ENCODE measurements at places on chromosomes 2 and 18.

DNA sequence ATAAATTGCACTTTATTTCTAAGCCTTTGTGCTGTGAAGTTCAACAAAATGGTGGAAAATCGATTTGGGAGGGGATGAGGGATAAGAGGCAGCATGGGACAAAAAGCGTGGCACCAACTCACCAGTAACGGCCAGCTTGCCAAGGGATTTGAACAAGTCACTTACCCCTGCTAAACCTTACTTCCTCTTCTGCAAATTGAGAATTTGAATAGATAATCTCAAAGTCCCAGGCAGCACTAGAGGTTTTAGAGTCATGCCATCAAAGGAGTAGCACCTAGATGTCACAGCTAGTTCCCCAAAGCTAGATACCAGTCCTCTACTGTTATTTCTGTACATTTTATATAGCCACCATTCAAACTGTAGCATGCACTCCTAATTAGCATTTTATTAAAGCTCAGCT is 83.7 kb upstream of the VRK2 start:
- no peak for DNase-seq

DNA sequence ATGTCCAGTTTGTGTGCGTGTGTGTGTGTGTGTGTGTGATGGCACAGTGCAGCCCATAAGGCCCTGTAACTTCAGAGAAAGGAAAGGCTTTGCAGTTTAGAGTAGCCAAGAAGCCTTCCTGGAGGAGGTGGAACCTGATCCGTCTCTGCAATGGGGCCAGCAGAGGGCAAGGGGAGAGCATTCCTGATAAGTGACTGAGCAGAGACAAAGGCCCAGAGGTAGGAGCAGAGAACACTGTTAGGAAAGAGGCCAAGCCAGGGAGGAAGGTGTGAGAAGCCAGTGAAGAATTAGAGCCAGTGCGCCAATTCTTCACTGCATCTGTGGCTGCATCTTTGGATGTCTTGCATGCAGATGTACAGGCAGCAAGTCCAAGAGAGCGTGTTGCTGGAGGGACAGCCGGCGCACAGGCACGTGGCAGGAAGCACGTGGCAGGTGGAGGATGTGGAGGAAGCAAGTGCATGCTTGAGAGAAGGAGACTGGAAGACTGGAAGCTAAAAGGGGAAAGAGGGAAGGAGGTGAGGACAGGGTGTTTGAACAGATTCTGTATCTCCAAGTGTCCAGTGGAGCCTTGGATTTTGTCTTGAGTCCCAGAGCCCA is 196.3 kb downstream of the CTIF start:
- no peak for DNase-seq

GRCh38 chr2:1814616-1815015 is 70.3 kb upstream of the PXDN start:
- no peak for DNase-seq

GRCh38 chr18:12236934-12237832 is 17.0 kb upstream of the CIDEA start:
- DNase-seq = peak; percentile 82

GRCh38 chr2:18404708-18405107 is 155.7 kb downstream of the RDH14 start:
- DNase-seq = no peak

DNA sequence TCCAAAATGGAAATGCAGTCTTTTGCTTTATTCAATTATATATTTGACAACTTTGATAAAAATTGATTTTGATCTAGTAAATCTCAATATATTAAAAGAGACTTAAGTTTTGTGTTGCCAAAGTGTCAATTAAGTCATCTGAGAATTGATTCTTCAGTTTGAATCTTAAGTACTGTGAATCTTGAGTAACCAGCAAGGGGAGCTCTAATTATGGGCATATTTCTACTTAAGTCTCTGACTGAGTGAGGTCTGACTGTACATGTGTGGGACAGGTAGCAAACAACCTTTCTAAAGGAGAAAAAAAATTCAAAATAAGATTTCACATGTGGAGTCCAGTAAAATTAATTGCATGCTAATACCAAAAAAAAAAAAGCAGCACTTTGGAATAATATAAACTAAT is 503.7 kb upstream of the SLC8A1 start:
- DNase-seq = no peak

GRCh38 chr2:196183172-196183473 is 11.7 kb upstream of the STK17B start:
- DNase-seq = no peak

DNA sequence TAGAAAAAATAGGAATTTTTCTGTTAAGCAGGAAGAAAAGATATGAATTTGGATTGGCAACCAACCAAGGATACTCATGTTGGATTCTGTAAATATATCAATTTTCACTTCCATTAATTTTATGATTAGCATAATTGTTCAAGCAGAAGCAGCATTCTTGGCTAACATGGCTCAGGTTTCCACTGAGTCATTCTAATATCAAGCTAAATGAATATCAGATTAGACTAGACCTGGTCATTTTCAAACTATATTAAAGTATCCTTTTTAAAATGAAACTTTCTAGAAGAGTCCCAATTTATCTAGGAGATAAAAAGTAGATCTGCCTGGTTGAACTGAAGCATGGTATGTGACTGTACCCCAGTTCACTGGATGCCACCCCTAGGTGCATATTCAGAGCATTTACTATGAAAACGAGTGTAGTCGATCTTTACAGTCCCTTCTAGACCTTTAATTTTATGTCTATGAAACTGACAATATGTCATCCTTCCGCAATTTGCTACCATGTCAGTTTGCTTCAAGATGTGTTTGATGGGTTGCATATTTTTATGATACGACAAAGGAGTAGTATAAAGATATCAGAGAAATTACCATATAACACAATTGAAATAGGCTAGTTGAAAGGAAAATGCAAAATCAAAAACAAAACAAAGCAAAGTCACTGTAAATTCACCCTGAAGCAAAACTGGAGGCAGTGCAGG is 704.9 kb downstream of the ERBB4 start:
- DNase-seq = no peak

All from AG08395 (cell line).